ENCODE measurements at places on chromosomes 11 and 22.

- DNase-seq = no peak
These were observed 43.2 kb downstream of the PIK3C2A start for GRCh38 chr11:17164361-17165246.

DNA sequence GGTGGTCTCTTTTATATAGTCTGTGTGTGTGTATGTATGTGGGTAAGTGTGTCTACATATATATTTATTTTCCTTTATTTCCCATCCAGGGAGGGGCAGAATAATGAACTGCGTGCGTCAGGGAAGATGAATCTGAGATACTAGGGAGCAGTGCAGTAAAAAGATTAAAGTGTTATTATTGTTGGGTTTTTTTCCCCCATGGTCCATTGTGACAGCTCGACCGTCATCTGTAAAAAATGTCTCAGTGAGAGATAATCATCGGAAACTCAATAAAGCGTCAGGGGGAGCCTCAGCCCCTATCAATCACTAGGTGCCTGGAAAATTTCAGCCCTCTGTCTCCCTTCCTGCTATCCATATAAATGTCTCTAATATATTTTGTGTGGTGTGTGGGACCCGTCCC lies 64.6 kb downstream of the CLPB start:
- no peak for DNase-seq

GRCh38 chr22:17717708-17718107 lies 56.6 kb downstream of the BID start:
- DNase-seq = no peak

- DNase-seq = no peak
These were observed 310.1 kb downstream of the CADM1 start for GRCh38 chr11:115193914-115194801.

DNA sequence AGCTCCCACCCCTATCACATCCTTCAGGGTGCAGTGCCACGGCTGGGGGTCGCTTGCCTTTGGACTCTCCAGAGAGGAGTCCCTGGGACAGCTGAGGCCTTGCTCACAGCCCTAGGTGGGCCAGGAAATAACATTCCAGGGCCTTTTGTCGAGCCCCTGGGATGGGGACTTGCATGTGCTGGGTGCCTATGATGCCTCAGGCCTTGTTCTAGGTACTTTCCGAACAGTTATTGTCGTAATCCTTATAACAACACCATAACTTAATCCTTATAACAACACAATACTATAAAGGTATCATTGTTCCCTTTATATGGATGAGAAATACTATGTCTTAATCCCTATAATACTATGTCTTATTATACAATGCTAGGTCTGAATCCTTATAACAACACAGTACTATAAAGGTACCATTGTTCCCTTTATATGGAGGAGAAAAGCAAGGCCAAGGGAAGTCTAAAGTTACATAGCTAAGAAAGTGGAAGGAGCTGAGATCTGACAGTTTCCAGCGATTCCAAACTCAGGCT lies 236.5 kb downstream of the ST3GAL4 start:
- DNase-seq = no peak

GRCh38 chr11:122954455-122954854 lies 27.2 kb downstream of the BSX start:
- no peak for DNase-seq

DNA sequence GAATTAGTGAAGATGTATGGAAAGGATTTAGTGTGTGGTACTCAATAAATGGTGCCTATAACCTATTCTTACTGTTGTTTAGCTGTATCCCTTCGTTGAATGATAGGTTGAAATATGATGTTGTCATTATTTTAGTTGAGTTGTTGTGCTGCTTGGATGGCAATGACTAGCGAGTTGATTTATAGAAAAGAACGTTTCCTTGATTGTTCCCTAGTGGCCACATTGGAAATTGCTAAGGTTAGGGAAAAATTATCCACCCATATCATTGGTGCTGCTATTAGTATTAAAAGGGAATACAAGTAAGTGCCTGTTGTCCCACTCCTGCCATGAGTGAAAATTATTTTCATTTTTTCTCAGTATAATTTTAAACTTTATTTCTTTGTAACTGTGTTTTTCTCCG lies 14.5 kb downstream of the EMSY start:
- DNase-seq = no peak

- no peak for DNase-seq
These were observed 104.4 kb downstream of the ZBTB16 start for GRCh38 chr11:114163830-114164401.

DNA sequence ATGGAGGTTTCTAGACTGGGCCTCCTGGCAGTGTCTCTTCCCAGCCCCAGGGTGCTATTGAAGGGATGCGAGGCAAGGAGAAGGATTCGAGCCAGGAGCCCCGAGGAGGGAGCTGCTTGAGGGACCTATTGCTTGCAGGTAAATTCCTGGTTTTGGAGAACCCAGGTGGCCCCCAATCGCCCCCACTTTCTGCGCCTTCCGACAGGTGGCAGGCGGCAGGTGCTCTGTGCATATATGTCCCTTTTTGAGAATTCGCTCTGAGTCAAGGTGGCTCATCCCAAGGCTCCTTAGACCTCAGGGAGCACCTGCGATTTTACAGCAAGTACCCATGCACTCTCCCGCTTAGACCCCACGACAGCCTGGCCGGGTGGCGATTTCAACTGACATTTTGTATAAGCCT lies 40.3 kb upstream of the SHISAL1 start:
- DNase-seq = no peak

- DNase-seq = no peak
These were observed 8.0 kb downstream of the NUMA1 start for GRCh38 chr11:72072348-72072747.

DNA sequence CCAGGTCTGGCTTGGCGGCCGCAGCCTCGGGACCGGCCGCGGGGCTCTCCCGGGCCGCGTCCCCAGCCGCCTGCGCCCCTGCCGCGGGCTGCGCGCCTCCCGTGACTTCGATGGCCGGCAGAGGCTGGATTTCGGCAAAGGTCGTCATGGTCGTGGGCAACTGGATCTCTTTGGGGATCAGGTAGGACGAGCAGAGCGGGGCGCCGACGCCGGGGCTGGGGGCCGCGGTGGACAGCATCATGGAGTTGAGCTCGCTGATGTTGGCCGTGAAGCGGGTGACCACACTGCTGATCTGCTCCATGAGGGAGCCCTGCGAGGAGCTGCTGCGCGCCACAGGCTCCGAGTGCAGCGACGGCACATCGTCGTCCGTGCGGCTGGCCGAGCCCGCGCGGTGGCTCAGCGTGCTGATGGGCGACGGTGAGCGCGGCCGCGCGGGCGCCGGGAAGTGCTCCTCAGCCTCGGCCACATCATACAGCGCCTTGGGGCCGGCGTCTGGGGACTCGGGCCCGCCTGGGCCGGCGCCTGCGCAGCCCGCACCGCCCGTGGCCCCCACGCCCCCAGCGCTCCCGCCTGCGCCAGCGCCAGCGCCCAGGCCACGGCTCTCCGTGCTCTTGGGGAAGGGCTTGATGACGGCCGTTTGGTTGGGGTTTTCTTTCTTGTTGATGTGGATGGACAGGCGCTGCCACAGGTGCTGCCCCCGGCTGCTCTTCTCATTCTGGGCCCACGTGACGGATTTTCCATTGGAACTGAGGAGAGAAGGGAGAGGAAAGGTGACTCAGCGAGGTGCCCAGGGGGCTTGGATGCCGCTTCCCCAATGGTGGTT lies 171.4 kb upstream of the CTSC start:
- DNase-seq = peak; percentile 2

- no peak for DNase-seq
These were observed 87.7 kb upstream of the SLC25A18 start for GRCh38 chr22:17475318-17476230.

DNA sequence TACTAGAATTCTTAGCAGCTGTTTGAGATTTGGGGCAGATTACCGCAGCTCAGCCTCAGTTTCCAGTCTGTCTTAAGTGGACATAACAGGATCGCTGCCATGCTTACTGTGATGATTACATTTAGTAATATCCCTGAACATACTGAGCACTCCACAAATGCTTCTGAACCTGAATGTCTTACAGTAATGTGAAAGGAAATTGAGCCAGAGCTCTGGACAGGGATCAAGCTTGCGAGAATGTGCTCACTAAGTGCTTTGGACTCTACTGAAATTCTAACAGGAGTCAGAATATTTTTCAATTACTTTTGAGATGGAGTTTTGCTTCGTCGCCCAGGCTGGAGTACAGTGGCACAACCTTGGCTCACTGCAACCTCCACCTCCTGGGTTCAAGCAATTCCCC lies 118.6 kb upstream of the RASSF10 start:
- DNase-seq = no peak

GRCh38 chr11:69102732-69103615 lies 52.8 kb upstream of the SMIM38 start:
- no peak for DNase-seq

- DNase-seq = no peak
These were observed 47.0 kb upstream of the CARS1 start for GRCh38 chr11:3104051-3104714.

GRCh38 chr11:95547976-95548375 lies 241.6 kb downstream of the FAM76B start:
- no peak for DNase-seq

DNA sequence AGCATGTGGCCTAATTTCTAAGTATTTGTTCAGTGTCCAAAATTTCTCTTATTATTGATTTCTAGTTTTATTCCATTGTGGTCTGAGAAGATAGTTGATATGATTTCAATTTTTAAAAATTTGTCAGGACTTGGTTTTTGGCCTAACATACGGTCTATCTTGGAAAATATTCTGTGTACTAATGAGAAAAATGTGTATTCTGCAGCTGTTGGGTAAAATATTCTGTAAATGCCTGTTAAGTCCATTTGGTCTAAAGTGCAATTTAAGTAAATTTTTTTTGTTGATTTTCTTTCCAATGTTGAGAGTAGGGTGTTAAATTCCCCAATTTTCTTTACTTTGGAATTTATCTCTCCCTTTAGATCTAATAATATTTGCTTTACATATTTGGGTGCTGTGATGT lies 78.3 kb downstream of the TECTA start:
- no peak for DNase-seq

DNA sequence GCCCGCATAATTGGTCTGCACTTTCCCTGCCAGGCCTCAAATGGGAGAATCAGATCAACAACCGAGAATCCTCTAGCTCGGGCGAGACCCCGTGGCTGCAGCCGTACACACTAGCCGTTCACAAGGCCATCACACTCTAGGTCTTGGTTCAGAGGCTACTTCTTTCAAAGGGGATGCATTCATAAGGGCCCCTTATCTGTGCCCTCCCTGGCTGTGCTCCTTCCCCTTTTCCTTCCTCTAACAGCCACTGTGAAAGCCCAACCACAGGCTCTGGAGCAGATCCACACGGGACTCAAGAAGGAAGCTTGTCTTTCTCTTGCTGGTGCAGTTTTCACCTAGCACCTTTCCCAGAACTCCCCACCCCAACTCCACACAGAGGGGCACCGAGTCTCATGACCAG lies 24.5 kb downstream of the SMIM38 start:
- no peak for DNase-seq

DNA sequence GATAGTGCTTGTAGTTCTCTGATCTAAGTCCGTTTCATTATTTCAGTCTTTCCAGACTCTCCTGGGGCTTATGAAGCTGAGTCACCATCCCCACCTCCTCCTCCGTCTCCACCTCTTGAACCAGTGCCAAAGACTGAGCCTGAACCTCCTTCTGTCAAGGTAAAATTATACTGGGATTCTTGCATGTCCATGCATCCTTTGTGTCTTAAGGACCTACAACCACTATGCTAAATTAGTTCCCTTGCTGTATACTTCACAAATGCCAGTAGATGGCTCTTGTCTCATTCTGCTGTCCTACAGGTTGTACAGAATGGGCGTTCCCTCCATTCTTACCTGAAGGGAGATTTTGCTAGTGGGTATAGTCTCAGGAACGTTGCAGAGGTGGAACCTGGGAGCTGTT lies 42.2 kb downstream of the POLD3 start:
- no peak for DNase-seq

Measured in stimulated activated CD4-positive, alpha-beta T cell treated with anti-CD3 and anti-CD28 coated beads, Interleukin-15, amount 100 ng/mL, for 48 hours (primary cell).